ENCODE measurements at places on chromosomes 1 and 21.

DNA sequence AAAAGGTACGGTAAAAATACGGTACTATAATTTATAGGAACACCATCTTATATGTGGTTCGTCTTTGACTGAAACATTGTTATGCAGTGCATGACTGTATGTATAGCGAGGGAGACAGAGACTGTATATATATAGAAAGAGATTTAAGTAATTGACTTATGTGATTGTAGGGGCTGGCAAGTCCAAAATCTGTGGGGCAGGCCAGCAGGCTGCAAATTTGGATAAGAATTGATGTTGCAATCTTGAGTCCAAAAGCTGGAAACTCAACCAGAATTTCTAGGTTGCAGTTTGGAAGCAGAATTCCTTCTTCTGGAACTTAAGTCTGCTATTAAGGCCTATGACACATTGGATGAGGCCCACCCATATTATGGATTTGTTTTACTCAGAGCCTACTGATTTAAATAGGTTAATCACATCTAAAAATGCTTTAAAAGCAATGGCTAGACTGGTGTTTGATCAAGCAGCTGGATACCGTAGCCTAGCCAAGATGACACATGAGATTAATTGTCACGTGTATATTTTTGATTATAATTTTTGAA, 42.0 kb downstream of the LAMC1 start:
- no peak for DNase-seq

GRCh38 chr1:12184008-12184681, 17.4 kb downstream of the TNFRSF1B start:
- DNase-seq: no peak

DNA sequence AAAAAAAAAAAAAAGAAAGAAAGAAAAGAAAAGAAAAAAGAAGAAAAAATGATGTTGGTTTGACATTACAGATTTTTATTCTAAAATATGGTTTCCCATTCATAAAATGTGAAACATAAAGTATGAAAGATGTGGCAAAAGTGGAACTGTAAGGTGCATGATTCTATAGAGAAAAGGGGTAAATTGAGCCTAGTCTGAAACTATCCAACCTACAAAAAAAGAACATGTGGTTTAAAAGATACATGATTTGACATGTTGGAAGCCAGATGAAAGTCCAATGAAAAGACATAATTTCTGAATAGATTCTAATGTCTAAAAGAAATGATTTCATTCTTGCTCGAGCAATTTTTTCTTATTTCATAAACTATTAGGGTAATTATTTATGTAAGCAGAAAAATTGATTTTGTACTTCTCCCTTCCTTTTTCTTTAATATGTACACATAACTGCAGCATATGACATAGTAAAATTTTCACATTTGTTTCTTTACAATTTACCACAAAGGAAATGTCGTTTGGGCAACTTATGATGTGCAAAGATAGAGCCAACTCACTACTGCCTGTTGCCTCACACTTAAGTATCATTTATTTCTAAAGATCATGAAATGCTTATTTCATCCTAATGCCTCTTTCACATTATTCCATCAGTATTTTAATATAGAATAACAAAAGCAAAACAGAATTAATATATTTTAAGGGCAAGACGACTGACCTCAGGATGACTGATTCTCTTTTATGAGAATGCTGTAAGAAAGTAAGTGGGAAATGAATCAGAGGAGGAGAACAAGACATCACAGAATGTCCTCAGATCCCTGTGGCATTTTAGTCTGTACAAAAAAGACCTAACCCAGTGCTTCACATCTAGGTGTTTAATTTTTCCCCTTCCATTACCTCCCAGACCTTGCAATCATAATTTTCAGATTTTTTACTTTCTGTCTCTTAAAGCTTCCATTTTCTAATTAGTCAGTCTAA, 165.8 kb upstream of the HMCN1 start:
- no peak for DNase-seq

GRCh38 chr1:43908858-43909257, 24.7 kb upstream of the ARTN start:
- no peak for DNase-seq

GRCh38 chr1:200958597-200958996, 63.9 kb downstream of the INAVA start:
- DNase-seq: no peak

DNA sequence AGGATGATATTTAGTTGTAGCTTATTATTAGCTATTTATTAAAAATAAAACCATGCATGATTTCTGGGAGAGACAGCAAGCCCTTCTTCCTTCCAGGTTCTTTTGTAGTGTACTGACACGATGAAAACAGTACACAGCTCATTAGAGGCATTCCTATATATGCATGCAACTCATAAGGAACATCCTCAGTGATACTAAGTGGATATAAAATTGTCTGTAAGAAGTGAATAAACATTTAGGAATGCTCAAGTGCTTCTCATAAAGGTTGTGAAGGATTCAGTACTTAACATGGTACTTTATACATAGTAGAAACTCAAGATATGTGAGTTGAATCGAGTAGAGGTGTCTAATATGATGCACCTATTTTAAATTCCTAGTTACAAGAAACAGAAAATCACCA, 287.7 kb downstream of the SDCCAG8 start:
- no peak for DNase-seq

DNA sequence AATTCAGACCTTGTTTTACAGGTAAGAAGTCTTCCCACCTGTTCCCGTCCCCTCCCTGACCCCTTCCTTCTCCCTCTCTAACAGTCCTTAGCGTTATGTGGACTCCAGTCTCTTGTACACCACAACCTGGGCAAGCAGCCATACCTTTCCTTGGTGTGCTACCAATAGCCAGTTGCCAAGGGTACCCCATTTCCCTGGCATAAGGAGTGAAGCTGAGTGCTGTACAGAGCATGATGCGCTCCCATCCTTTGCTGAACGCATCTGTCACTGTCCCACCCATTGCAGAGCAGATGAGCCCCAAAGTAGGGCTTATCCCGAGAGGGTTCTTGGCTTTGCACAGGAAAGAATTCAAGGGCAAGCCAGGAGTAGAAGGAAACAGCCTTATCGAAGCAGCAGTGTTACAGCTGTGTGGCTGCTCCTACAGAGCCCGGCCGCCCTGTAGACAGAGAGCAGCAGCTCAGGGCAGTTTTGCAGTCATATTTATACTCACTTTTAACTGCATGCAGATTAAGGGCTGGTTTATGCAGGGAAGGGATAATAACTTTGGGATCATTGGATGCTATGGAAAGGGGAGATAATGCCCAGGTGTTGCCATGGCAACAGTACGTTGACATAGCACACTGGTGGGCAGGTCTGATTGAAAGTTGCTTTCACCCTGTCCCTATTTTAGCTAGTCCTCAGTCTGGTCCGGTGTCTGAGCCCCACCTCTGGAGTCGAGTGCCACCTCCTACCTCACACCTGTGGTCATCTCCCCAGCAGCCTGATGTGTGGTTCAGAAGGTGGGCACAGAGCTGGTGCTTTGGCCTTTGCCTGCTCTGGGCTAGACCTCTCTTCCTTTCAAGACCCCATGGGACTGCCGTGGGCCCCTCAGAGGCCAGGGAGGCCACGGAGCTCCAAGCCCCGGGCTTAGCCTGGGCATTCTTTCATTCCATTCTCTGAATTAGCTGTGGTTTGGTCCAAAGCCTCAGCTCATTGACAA, 5.1 kb downstream of the FHAD1 start:
- no peak for DNase-seq

GRCh38 chr1:115198938-115199337, 109.6 kb upstream of the TSPAN2 start:
- no peak for DNase-seq

DNA sequence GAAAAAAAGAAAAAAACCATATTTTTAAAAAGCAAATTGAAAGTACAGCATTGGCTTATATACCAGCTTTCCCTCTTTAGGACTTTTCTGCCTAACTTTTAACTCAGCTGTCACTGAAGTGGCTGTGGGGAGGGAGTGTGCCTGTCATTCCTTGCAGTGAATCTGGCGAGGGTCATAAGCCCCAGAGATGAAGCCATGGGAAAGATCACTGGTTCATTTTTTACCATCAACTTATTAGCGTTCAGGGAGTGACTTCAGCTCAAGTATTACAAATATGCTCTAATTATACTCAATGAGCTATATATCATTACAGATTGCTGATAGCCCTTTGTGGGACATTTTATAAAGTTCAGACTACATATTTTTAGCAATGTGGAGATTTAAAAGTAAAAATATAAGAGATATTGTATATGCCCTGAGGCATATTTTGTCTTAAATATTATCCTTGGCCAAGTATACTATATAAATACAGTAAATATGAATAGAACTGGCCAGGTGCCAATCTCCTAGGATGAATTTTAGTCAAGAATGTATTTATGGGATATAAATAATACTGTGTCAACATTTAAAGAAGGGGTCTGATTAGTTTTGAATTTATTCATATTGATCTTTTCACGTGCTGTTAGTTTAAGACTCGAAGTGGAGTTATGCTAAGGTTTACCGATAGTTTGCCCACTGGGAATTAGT, 4.4 kb downstream of the TGFB2 start:
- DNase-seq: no peak

GRCh38 chr1:235047331-235047871, 81.2 kb downstream of the TOMM20 start:
- DNase-seq: no peak

DNA sequence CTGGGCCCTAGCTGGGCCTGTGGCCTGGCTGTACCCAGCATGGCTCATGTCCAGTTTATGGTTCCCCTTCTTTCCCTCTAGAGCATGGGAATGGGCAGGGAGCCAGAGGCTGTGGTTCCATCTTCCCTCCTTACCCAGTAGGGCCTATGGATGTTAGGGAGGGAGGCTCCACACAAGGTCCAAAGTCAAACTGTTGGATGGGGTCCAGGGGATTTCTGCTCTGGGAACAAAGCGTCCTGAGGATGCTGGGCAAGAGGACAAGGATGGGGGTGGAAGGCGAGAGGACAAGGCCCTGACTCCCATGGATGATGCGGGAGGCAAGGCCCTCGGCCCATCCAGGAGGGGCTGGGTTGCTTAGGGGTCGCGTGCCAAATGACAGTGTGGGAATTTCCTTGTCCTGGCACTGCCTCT, 17.3 kb downstream of the CSF1 start:
- no peak for DNase-seq

GRCh38 chr1:118960026-118960561, 28.0 kb downstream of the TBX15 start:
- DNase-seq: no peak

- no peak for DNase-seq
Measured at GRCh38 chr1:8574985-8575384, 242.5 kb downstream of the RERE start.
